ENCODE measurements at places on chromosomes 6 and 20.

DNA sequence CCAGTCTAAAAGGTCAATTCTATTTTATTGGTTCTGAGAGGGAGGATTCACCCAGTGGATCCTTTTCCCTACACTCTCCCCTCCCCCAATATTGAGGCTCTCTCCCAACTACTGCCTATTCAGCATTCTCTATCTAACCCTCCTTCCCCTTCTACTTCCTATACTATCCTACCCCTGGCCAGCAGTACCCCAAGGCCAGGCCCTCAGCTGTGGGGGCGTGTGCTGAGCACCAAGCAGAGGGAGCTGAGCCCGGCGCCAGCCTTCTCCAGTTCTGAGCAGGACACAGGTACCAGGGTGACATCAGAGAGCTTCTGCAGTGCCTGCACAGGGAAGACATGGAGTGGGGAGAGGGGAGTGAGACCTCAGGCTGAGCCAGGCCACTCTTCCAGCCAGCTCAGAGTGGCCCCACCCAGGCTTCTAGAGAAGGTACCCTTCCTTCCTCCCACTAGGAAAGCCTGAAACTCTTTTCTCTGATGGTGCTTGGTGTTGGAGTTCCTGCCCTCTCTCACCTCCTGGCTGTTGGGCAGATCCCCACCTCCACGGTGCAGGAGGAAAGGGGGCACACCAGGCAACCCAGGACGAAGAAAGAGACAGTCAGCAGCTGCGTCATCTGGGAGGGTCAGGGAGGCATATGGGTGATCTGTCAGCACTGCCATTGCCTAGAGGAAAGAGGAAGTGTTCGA is 1.9 kb downstream of the DDAH2 start:
- no peak for DNase-seq

- no peak for DNase-seq
Observed at GRCh38 chr20:62011938-62012534, 53.6 kb downstream of the TAF4 start.

- no peak for DNase-seq
Observed at GRCh38 chr6:160430203-160430602, 82.0 kb downstream of the SLC22A3 start.

GRCh38 chr20:59802018-59802417 is 131.4 kb downstream of the SYCP2 start:
- no peak for DNase-seq

DNA sequence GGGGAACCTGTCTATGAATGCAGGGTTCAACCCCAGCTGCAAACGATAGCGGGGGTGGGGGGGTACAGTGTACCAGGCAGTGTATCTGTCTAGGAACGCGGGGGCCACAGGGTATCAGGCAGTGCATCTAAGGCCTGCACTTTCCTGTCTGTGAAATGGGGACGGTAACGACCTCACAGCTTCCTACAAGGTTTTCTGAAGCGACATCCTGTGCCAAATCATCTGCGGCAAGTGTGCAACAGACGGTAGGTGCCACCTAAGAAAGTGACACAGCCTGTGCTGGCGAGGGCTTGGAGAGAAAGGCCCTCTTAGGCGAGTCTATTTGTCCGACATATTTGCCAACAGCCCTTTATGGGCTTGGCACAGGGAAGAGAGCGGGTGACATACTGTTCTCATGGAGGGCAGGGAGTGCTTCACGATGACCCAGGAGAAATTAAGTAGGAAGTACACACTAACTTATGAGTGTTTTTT is 3.8 kb downstream of the DIDO1 start:
- DNase-seq, result no peak

DNA sequence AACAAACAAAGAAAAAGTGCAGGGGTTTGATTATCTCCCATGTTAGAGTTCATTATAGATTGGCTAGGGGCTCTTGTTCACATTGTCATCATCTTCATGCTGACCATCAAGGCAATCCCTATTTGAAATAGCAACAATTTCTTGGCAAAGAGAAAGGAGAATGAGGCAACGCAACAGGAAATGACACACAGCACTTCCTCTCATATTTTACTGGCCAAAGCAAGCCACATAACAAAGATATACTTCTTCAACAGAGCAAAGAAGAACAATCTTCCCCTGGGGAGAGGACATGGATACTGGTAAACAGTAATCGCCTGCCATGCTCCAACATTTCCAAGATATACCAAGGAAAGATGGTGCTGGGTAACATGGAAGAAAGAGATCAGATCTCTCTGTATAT is 29.8 kb downstream of the EPM2A start:
- no peak for DNase-seq

DNA sequence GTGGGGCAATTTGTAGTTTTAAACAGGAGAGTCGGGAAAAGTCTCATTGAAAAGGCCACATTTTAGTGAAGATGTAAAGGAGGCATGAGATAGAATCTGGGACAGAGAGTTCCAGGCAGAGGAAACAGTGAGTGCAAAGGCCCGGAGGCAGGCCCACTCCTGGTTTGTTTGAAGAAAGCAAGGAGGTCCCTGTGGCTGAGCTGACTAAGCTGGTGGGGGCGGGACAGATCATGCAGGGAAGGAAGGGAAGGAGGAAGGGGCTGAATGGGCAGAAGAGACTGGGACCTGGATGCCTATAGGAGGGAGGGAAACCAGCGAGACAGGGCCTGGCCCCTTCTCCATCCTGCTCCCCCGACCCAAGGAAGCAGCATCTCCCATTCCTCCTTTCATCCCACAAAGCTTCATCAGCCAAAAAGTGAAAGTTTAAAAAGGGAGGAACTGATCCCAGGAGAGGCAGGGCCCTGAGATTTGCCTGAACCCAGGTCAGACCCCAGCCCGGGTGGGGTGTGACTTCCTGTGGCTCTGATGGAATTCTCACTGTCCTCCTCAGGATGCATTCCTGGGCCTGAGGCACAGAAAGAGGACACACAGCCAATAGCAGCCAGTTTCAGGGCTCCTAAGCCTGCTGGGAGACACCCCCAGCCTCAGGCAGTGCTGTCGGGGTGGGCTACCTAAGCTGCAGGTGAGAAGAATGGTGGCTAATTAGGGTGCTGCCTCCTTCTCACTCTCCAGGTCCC is 54.2 kb upstream of the SIRPA start:
- no peak for DNase-seq
